Activated CD4-positive, alpha-beta T cell treated with anti-CD3 and anti-CD28 coated beads, Interleukin-2, amount 10 ng/mL, durations not matched to agents 7 days and 5 days (primary cell): ENCODE measurements at places on chromosomes 7 and 10. TPM values are rescaled to one million over a fixed set of nuclear protein-coding genes. Genes with fewer than 3 reads are reported as not detected.
A peak's percentile ranks its signal among the peaks of the same experiment; 100 is the strongest.

- H3K36me3 ChIP-seq = no peaks in the 10 kb centered on the region
- H3K4me1 ChIP-seq = no peaks in the 10 kb centered on the region
- no peak overlapping the region for H3K4me3 ChIP-seq
- no peaks in the 10 kb centered on the region for H3K27me3 ChIP-seq
These were observed 397.8 kb downstream of the GFRA1 start for GRCh38 chr10:115875172-115875571.

Gene TNKS2
- total RNA-seq = 33.8 TPM

- H3K4me3 ChIP-seq = no peak overlapping the region
- no peak for DNase-seq
- peaks cover 3% of the 10 kb centered on the region for H3K27me3 ChIP-seq
- H3K27ac ChIP-seq = no peak overlapping the region
- H3K4me1 ChIP-seq = no peaks in the 10 kb centered on the region
These were observed 39.4 kb downstream of the SLC16A9 start for GRCh38 chr10:59670269-59670668.

GRCh38 chr10:69130251-69130650, 6.3 kb downstream of the VPS26A start:
- no peak for DNase-seq
- no peaks in the 10 kb centered on the region for H3K27me3 ChIP-seq
- H3K4me3 ChIP-seq = no peak overlapping the region
- no peak overlapping the region for H3K27ac ChIP-seq

DNA sequence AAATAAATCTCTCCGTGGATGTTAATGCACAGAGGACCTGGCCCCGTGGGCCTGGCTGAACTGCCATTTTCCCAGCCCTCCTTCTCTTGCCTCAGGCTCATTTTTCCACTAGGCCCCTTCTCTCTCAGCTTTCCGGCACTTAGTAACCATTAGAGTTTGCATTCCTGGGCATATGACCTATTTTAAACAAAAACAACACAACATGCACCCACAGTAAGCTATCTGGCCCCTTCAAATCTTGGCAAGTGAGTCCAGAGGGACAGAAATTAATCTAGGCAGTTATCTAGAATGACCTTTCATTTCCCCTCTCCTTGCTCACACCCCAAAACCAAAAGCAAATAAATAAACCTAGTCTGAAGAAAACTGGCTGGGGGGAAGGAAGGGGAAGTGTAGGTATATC, 11.7 kb downstream of the FBXW4 start:
- no peaks in the 10 kb centered on the region for H3K27me3 ChIP-seq
- H3K27ac ChIP-seq = no peak overlapping the region
- peaks cover 14% of the 10 kb centered on the region for H3K4me1 ChIP-seq
- H3K4me3 ChIP-seq = no peak overlapping the region
- no peak for DNase-seq
- H3K36me3 ChIP-seq = peaks cover 27% of the 10 kb centered on the region

GRCh38 chr7:52455571-52455970, 579.9 kb upstream of the POM121L12 start:
- no peak for DNase-seq
- no peaks in the 10 kb centered on the region for H3K27me3 ChIP-seq
- H3K27ac ChIP-seq = no peak overlapping the region
- H3K4me1 ChIP-seq = no peaks in the 10 kb centered on the region
- no peak overlapping the region for H3K4me3 ChIP-seq
- H3K36me3 ChIP-seq = no peaks in the 10 kb centered on the region

DNA sequence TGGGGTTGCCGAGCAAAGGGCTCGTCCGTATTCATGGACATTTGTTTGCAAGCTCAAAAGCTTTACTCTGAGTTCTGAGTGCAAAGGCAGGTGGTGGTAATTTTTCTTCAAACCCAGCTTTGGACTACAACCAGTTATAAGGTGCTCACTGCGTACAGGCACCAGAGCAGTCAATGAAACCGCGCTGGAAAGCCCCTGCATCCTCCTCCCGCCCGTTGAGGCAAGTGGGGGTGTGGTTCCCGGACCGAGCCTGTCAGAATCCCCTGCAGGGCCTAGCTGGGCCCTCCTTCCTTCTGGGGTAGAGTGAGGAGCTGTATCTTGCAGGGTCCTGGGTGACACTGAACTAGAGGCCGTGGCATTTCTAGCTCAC, 22.3 kb downstream of the AMZ1 start:
- H3K4me1 ChIP-seq = peaks cover 50% of the 10 kb centered on the region
- H3K36me3 ChIP-seq = peaks cover 4% of the 10 kb centered on the region
- peak overlapping the region; percentile 82 for H3K27ac ChIP-seq
- H3K4me3 ChIP-seq = peak overlapping the region; percentile 13

- DNase-seq = no peak
- H3K27ac ChIP-seq = no peak overlapping the region
- no peak overlapping the region for H3K4me3 ChIP-seq
- peaks cover 2% of the 10 kb centered on the region for H3K4me1 ChIP-seq
- H3K27me3 ChIP-seq = no peaks in the 10 kb centered on the region
- no peaks in the 10 kb centered on the region for H3K36me3 ChIP-seq
These were observed 173.4 kb downstream of the ZMYND11 start for GRCh38 chr10:308572-309085.

Gene PPP1R3A
- not detected for total RNA-seq

DNA sequence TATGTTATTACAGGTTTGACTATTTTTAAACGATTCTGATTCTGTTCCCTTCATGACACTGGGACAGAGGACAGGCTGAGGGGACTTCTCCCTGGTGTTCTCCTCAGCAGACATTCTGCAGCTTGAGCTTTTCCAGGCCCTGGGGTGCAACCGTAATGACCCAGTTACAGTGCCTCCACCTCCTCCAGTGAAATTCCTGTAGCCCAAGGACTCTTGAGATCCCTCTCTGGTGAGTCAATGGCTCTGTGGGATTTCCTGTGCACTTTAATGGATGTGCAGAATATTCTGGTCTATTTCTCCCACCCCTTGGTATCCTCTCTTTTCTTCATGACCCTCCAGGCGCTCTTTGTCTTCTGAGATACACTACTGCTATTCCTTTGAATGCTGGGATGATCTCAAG, 319.3 kb downstream of the INHBA start:
- DNase-seq = no peak
- H3K4me1 ChIP-seq = no peaks in the 10 kb centered on the region
- H3K4me3 ChIP-seq = no peak overlapping the region
- no peak overlapping the region for H3K27ac ChIP-seq
- H3K36me3 ChIP-seq = no peaks in the 10 kb centered on the region

Gene SFTPA1
- total RNA-seq = not detected

DNA sequence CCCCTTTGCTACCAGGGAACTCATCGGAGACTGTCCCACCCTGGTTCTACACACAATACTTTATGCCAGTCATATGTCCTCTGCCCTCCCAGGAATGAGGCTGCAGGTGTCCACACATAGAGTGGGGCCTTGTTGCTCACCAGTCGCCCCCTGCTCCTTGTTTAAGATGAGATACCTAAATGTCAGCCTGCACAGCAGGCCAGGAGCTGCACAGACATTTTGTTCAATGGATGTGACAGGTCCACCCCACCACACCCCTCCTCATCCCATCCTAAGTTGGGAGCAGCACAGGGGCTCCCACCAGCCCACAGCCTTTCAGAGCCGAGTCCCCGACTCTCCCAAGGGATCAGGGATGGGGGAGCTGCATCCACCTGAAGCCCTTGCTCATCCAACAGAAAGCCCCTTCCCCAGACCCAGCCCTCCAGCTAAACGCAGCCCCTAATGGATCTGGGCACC, 6.2 kb upstream of the GRID1 start:
- no peak overlapping the region for H3K27ac ChIP-seq
- H3K4me1 ChIP-seq = peaks cover 2% of the 10 kb centered on the region
- H3K36me3 ChIP-seq = no peaks in the 10 kb centered on the region
- H3K4me3 ChIP-seq = no peak overlapping the region

- H3K36me3 ChIP-seq = no peaks in the 10 kb centered on the region
- no peak overlapping the region for H3K4me3 ChIP-seq
- DNase-seq = no peak
- no peak overlapping the region for H3K27ac ChIP-seq
These were observed 108.8 kb upstream of the LRGUK start for GRCh38 chr7:134018306-134018705.

- H3K27me3 ChIP-seq = no peaks in the 10 kb centered on the region
- no peaks in the 10 kb centered on the region for H3K4me1 ChIP-seq
- no peak for DNase-seq
- H3K4me3 ChIP-seq = no peak overlapping the region
- no peaks in the 10 kb centered on the region for H3K36me3 ChIP-seq
These were observed 129.2 kb upstream of the UNC5B start for GRCh38 chr10:71082960-71083715.
